ENCODE measurements at places on chromosomes 5 and 9. TPM values are rescaled to one million over a fixed set of nuclear protein-coding genes. Genes with fewer than 3 reads are reported as not detected.

LEAP2 gene
- total RNA-seq: 2.1 TPM

PDLIM7 gene
- total RNA-seq: 44.9 TPM

ASPN gene
- 213 TPM for total RNA-seq

IQGAP2 gene
- total RNA-seq: 11.5 TPM

BAAT gene
- total RNA-seq: 0.52 TPM

GRM6 gene
- not detected for total RNA-seq

PDE6A gene
- not detected for total RNA-seq

DNAJC18 gene
- 16.2 TPM for total RNA-seq

TMEM252 gene
- not detected for total RNA-seq

LHX2 gene
- total RNA-seq: under 0.01 TPM

DRD1 gene
- total RNA-seq: not detected

KIF12 gene
- total RNA-seq: not detected

RNF180 gene
- total RNA-seq: 2.6 TPM

DMGDH gene
- total RNA-seq: 3.1 TPM

PDCD1LG2 gene
- total RNA-seq: 3.7 TPM

SMIM23 gene
- not detected for total RNA-seq

CCDC171 gene
- total RNA-seq: 5.7 TPM

IFNA13 gene
- total RNA-seq: 0.52 TPM

Measured in skeletal muscle tissue (tissue), 5 donors.